ENCODE measurements at places on chromosomes 2 and 18.

- peak; percentile 64 for DNase-seq
These were observed at the start of gene VWA3B for GRCh38 chr2:98086491-98087446. TSS of gene VWA3B (plus strand) at chr2:98087167. CDS start at chr2:98093093, 5,926 bp downstream.

DNA sequence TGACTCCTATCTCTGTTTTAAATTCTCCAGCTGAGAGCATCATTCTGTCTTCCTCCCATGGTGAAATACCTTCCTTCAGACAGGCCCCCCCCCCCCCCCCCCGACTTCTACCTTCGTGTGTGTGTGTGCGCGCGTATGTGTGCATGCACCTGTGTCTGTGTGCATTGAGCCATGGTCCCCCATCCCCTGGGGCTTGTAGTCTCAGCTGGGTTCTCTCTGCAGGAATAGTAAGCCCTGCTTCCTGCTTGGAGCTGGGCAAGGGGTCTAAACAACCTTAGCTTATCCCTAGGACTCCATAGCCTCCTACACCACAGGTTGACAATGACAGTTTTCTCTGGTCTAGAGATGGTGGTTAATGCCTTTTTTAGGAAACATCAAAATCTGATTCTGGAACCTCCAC lies 427.5 kb upstream of the KLHL29 start:
- no peak for DNase-seq

DNA sequence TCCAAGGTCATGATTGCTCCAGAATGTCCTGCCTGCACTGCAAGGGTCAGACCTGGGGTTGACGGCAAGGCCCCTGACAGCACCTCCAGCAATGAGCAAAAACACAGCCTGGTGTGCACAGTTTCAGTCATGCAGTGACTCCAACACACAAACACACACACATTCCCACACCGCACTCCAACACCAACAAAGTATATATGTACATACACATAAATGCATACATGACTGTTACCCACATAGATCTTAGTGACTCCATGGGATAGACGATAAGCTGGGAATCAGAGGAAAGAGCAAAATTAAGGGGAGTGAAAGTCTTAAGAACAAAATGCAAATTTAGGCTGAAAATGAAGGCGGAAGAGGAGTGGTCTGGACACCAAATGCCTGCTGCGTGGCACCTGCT lies 112.7 kb upstream of the TEKT4 start:
- no peak for DNase-seq

DNA sequence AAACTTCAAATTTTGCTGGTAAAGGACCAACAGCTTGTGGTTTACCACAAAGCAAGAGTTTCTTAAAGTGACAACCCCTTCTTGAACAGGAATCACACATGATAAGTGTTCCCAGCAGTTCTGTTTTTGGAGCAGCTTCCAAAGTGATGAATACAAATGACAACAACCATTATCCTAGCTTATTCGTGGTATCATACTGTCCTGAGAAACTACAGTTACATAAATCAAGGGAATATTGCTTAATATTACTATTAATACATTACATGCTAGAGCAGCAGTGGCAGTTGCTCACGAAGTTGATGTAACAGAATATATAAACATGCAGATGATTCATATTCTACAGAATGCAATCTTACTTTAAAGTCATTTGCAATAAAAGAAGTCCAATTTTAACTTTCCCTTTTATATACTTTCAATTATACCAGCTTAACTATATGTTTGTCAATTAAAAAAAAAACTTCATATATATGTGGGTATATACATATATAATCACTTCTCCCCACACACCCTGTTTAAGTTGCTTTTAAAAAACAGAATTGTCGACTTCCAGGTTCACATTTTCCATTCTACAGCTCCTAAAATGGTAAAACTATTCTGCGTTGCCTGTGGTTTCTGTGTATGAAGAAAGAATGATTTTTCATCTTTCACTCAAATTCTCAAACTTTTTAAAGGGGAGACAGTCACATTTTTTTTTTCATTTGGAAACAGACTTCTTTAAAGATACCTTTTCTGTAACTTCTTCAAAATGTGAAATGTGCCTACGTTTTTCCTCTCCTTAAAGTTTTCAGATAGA lies 713.6 kb downstream of the TDRD15 start:
- no peak for DNase-seq

GRCh38 chr2:96953611-96953978 lies 32.8 kb downstream of the FAM178B start:
- DNase-seq: no peak

DNA sequence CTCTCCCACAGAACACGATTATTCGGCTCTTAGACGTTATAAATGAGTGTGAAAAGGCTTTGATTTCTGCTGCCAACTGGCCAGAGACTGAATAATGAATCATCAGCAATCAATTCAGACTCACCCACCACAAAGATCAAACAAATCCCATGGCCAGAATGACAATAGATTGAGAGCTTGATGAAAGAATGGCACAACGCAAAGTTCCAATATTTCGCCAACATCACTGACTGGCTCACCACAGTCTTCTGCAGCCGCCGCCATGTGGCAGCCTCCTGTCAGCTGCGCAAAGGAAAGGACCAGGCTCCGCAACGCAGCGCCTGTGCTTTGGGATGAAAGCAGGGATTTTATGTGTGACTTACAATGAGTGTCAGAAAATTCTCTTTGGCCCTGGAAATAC lies 104.4 kb upstream of the SOX11 start:
- DNase-seq: no peak

DNA sequence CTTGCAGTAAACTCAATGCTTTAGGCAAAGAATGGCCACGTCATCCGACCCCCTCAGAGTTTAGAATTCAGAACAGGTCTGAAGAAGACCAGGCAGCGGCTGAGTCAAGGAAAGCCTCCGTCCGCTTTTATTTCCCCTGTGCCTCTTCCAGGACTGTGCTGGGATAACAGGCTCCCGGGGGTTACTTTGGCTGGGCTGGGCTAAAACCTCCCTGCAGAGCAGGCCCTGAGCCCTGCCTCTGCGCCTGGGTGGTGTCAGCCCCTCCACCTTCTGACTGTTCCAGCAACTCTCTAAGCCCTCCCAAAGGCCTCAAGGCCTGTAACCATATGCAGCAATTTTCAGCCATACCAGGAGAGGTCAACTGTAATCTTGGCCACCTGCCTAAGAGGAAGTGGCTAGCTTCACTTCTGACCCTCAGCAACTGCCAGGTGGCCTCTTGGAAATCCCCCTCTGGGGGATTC lies 166.5 kb downstream of the RPIA start:
- DNase-seq: no peak

- DNase-seq: no peak
These were observed 1105.1 kb upstream of the PIK3C3 start for GRCh38 chr18:40849886-40850285.

GRCh38 chr2:162153608-162154224 lies 1.7 kb upstream of the GCG start:
- peak; percentile 43 for DNase-seq

DNA sequence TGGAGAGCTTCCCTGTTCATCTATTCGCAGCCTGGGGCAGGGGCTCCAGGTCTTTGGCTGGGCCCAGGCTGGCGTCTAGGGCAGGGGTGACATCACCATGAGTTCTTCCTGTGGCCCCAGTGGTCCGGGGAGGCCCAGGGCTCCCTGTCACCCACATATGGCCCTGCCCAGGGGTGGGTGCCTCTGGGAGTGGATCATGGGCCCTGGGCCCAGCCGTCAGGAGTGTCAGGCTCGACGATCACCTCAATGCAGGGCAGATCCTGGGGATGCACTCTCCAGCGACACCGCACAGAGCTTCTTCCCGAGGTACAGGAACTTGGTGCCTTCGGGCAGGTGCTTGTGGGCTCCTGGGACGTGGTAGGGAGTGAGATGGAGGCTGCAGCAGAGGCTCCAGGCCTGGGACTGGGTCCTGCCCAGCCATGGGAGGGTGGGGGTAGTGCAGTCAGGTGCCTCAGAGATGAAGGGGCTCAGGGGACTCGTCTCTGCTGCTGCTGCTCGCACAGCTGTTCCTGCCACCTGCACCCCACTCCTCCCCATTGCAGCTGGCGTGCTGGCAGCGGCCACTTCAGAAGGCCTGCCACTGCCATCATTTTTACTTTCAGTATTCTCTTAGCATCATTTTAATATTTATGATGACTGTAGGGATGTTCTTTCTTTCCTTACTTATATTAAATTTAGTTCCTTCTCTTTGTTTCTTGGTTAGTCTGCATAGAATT lies 196.0 kb upstream of the VRK2 start:
- no peak for DNase-seq

GRCh38 chr2:20666304-20667150 lies at the start of gene GDF7:
TSS of gene GDF7 (plus strand) at chr2:20667144. CDS start at chr2:20667240, 96 bp downstream.
- no peak for DNase-seq

DNA sequence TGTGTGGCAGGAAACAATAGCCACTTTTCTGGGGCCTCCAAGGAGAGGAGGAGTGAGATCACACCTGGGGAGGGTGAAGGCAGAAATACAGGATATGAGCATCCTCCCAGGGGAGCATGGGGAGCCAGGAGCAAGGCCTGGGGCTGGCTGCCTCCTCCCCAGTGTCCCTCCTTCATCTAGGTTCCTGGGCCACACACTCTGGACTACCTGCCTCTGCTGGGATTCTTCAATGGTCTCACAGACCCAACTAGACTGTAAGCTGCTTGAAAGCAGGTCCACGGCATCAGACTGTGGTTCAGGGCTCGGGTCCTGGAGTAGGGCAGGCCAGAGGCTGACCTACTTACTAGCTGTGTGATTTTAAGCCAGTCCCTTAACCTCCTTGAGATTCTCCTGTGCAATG lies 94.0 kb downstream of the MCFD2 start:
- DNase-seq: no peak

- no peak for DNase-seq
These were observed 184.8 kb downstream of the ACKR3 start for GRCh38 chr2:236754271-236754944.
